ENCODE measurements at places on chromosomes 2 and 18.

- no peak for DNase-seq
Observed at GRCh38 chr2:235194836-235195235, 243.0 kb downstream of the SH3BP4 start.

DNA sequence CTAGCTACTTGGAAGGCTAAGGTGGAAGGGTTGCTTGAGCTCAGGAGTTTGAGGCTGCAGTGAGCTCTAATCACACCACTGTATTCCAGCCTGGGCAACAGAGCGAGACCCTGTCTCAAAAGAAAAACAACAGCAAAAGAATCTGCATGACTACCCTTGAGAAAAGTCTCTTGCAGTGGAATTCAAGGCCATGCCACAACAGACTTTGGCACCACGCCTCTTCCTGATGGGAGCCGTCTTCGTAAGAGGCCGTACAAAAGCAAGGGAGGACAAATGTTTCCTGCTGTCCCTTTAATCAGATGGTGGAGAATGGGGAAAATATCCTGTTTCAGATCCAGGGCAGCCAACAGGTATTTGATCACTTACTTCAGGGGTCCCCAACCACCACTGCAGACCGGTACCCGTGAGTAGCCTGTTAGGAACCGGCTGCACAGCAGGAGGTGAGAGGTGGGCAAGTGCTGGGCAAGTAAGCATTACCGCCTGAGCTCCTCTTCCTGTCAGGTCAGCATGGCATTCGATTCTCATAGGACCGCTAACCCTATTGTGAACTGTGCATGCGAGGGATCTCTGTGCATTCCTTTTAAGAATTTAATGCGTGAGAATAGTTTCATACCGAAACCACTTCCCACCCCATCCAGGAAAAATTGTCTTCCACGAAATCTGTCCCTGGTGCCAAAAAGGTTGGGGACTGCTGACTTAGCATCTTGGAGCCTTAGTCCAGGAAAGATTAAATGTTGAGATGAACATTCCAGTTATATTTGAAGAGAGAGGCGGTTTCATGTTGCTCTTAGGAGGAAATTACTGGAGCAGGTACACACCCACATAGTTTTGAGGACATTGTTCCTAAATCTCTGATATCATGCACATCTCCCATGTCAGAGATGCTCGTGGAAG is 94.4 kb upstream of the XPO1 start:
- no peak for DNase-seq

- DNase-seq: no peak
Observed at GRCh38 chr2:230896346-230897115, 28.5 kb downstream of the GPR55 start.

DNA sequence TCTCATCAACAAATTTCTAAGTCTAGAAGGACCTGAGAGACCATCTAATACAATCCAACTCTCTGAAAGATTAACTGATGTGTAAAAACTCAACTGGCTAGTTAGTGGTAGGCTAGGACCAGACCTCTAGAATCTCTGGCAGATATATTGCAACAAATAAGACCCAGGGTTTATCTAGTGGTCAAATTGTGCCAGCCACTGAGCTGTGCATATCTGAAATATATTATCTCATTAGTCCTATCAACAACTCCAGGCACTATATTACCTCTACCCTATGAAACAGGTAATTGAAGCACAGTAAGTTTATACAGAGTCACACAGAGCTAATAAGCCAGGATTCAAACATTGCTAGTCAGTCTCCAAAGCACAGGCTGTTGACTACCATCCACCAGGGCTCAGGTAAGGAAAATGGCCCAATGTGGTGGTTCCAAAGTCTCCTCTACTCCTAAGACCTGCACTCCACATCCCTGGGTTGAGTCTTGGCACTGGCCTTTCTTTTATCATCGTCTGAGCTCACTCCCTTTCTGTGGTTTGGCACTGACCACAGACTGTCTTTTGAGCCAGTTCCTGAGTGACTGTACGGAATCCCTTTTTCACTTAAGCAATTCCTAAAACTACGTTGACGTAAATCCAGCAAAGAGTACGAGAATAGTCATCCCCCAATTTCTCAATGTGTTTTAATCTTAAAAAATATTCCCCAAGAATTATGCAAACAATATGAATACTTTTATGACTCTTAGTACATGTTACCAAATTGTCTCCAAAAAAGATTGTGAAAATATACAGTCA is 11.9 kb upstream of the PID1 start:
- peak; percentile 70 for DNase-seq

DNA sequence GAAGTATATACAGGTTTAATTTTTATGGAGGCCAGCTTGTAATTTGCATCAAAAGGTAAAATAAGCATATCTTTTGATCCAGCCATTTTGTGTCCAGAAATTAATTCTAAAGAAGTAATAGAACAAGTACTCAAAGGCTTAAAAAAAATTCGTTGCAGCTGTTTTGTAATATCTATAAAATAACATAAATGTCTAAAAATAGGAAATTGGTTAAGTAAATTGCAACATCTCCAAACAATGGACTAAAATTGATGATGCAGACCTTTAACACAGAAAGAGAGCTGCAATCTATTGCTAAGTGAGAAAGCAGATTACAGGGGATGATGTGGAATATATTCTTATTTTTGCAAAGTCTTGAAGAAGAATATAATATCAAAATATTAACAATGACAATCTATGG is 19.4 kb downstream of the AAK1 start:
- DNase-seq: no peak

DNA sequence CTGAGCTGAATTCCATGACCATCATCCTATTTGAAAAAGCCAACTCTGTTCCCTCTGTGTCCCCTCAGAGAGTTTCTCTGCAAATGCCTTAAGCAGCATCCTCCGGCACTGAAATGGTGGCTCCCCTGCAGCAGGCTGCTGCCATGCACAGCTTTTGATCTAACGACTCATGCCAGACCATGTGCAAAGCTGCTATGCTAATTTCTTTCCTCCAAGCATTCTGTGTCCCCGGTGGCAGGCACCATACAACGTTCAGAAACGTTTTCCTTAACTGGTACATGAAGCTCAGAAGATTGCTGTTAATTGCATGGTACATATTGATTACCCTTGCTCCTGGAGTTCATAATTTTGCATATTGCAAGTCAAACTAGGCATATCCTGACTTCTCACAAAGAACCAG is 336.8 kb downstream of the RBM43 start:
- no peak for DNase-seq
